Stimulated activated CD8-positive, alpha-beta memory T cell treated with anti-CD3 and anti-CD28 coated beads, Interleukin-15, amount 100 ng/mL, for 24 hours (primary cell): ENCODE measurements at places on chromosomes 16 and 17.

DNA sequence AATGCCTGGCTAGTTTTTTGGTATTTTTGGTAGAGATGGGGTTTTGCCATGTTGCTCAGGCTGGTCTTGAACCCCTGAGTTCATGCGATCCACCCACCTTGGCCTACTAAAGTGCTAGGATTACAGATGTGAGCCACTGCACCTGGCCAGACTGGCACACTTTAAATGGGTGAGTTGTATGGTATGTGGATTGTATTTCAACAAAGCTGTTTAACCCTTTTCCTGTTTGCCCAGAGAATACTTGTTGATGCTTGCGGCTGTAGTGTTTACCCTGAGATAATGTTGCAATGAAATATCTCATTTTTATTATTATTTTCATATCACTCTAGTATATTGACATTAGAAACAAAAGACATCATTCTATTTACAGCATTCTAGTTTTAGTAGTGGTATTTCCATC is 17.1 kb upstream of the TMEM94 start:
- no peak for DNase-seq

DNA sequence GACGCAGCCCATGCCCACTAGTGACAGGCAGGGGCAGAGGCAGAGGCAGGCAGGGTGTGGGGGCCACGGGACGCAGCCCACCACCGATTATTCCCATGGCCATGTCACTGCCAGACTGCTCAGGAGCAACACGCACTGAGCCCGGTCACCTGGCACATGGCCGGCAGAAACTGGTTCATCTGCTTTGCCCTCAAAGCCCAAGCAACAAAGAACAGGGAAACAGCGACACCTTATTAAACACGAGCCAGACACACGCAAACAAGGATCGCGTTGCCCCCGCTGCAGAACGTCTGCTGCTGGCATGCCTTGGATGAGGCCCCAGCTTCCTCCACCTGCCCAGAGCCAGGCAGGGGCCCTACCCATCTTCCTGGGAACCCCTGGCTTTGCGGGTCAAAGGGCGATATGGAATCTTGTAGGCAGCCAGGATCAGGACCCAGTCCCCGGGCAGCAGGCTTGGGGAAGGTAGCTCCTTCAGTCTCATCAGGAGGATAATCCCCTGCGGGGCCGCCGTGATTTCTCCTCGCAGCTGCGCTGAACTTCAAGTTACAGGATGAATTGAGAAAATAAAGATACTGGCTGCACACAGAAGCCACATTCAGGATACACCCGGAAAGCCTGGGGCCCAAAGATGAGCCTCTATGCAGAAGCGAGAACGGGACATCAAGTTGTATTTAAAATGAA is 4.8 kb downstream of the TBC1D16 start:
- no peak for DNase-seq

GRCh38 chr16:89089120-89089519 is 4.5 kb upstream of the ACSF3 start:
- DNase-seq: no peak

DNA sequence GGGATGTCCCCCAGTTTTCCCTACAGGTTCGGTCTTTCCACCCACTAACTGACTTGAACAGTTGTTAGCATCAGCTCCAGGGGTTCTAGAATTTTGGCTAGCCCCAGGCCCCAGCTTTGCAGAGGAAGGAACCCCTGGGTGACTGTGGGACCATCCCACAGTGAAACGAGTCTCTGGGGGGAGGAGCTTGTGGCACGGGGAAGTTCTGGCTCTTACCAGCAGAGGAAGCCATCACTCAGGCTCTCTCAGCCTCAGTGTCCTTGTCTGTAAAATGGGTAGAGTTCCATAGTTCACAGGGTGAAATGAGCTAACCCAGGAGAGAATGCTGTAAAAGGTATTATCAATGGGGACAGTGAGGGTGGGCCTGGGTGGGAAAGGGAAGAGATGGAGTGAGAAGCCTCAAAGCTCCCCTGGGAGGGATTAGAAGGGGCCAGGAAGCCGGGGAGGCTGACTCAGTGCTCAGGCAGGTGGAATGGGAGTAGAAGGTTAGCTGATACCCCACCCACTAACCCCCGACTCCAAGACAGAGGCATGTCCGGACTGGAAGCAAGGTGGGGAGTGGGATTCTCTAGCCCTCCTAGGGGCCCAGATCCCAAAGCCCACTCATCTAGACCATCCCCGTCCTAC is 30.9 kb upstream of the CDC42EP4 start:
- no peak for DNase-seq

GRCh38 chr17:73323409-73324159 is 11.8 kb upstream of the CDC42EP4 start:
- no peak for DNase-seq

- no peak for DNase-seq
These were observed 84.0 kb upstream of the TNRC6C start for GRCh38 chr17:77874303-77875050.

DNA sequence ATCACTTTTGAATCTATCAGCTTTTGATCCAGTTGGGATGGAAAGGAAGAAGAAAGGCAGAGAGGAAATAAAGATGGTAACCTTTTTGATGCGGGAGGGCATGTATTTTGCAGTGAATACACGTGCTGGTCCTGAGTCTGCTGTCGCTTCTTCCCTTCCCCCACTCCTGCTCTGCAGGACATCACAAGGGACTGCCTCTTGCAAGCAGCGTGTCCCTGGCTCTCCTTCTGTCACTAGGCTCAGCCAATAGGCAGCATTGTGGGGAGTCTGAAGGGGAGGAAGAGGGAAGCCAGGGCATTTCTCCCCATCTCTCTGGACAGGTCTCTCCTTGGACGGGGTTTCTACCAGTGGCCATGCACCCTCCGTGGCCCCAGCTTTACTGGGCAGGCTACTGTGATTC is 15.7 kb upstream of the WFDC1 start:
- DNase-seq: no peak

- no peak for DNase-seq
These were observed 4.6 kb downstream of the TEN1 start for GRCh38 chr17:75983501-75984181.

- DNase-seq: no peak
These were observed 215.2 kb downstream of the NTN1 start for GRCh38 chr17:9236286-9237052.

GRCh38 chr17:45043813-45044540 is 7.5 kb downstream of the DCAKD start:
- DNase-seq: no peak

DNA sequence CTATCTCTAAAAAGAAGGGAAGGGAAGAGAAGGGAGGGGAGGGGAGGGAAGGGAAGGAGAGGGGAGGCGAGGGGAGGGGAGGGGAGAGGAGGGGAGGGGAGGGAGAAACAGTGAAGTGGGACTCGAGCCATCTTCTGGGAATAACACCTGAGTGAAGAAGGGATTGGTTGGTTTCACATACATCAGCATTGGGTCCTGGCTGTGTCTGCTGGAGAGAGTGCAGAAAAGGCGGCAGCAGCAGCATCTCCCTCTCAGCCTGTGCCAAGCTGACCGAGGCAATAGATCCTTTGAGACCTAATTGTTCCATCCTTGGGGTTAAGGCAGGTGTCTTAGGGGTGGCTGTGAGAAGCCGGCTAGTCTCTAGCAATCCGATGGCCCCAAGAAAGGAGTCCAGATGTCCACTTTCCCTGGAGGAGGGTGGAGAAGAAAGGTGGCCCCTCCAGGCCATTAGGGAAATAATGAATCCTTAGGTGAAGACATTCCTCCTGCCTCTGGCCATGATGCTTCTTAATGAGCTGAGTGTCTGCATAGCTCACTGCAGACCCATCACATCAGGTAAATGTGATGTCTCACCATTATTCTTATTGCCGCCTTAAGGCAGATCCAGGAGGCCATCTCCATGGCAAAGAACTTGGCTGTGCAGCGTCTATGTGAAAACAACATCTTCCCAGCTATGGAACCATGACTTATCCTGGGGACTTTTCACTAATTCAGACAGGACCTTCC is 71.6 kb downstream of the WIPI1 start:
- DNase-seq: no peak

DNA sequence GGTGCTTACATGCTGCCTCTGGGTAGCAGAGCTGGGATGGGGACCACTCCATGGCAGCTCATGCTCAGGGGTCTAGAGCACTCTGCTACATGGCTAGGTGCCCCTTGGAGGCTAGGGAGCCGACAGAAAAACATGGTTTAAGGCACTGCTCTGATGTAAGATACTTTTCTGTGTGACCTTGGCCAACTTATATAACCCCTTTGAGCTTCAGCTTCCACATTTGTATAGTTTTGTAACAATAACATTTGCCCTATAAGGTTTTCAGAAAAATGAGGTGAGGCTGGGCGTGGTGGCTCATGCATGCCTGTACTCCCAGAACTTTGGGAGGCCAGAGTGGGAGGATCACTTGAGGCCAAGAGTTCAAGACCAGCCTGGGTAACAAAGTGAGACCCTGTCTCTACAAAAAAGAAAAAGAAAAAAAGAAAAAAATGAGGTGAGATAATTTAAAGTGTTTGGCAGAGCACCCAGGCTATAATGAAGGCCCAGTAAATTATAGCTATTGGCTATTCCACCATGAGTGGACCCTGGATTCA is 3.2 kb downstream of the CES4A start:
- no peak for DNase-seq

DNA sequence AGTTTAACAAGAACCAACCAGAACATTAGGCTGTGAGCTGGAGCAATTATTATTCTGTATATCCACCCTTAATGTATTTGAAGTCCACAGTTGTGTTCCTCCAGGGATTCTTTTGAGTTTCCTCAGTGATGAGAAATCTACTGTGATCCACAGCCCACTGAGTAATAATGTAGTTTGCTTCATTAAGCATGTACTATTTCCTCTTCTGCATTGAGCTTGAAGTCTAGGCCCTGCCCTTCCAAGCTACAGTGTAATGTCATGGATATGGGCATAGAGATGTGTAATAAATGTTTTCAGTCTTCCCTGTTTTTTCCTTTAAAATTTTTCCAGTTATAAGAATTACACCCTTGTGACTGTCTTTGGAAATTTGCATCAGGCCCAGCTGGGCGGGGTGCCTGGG is 36.4 kb upstream of the SLC12A3 start:
- DNase-seq: no peak

GRCh38 chr17:33049781-33050414 is 58.3 kb downstream of the SPACA3 start:
- no peak for DNase-seq

GRCh38 chr16:89367538-89367915 is 122.8 kb downstream of the ANKRD11 start:
- DNase-seq: no peak

DNA sequence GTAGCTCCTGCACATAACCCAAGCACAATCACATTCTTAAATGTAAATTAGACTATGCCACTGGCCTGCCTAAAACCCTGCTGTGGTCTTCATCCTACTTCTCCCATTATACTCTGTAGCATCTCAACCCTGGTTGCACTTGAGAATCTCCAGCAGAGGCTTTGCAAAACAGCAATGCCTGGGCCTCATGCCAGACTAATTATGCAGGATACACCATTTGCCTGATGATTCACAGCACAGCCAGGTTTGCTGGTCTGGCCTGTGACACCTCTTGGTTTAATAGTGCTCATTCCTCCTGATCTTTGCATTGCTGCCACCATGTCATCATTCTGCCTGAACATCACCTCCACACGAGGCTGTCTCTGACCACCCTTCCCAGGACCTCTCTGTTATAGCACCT is 491.9 kb upstream of the TOM1L1 start:
- DNase-seq: no peak

DNA sequence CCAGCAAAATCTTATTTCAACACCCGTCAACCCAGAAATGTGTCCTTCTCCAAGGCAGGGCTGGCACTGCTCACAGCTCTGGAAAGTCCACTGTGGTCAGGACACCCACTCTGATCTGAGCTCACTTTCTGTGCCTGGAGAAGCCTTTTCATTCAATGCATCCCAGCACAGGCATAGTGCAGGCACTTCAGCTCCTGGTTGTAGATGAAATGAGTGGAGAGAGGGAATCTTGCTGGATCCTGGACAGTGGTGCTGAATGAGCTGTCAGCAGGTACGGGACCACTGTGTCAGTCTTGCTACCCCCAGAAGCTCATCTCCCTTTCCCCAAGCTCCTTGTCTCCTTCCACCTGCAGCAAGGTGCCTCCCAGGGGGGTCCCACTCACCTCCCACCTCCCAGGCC is 86.1 kb upstream of the SALL1 start:
- no peak for DNase-seq

DNA sequence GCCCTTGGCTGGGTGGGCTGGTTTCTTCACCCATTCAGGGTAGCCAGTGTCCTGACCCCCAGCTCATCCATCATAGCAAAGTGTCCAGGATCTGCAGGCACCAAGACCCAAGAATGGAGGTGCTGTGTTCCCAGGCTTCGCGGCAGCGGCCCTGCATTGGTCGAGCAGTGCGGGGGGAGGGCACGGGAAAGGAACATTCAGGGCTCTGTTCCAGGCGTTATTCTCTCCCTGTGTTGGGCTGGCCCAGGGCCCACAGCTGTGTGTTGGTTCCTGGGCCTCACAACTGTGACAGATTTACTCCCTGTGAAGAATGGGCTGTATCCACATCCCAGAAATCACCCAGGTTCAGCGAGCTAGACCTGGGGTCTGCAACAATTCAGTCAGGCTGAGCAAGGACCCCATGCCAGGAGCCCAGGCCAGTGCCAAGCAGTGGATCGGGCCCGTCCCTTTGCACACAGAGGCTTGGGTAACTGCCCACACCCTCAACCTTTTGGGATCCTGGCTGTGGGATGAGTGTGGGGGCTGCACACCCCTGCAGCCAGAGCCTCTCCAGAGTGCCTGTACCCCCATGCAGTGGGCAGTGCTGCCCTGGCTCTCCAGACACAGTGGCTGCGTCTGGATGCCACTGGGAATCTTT is 10.0 kb downstream of the GPT2 start:
- no peak for DNase-seq

- no peak for DNase-seq
These were observed 76.5 kb downstream of the GPRC5B start for GRCh38 chr16:19808061-19808641.

DNA sequence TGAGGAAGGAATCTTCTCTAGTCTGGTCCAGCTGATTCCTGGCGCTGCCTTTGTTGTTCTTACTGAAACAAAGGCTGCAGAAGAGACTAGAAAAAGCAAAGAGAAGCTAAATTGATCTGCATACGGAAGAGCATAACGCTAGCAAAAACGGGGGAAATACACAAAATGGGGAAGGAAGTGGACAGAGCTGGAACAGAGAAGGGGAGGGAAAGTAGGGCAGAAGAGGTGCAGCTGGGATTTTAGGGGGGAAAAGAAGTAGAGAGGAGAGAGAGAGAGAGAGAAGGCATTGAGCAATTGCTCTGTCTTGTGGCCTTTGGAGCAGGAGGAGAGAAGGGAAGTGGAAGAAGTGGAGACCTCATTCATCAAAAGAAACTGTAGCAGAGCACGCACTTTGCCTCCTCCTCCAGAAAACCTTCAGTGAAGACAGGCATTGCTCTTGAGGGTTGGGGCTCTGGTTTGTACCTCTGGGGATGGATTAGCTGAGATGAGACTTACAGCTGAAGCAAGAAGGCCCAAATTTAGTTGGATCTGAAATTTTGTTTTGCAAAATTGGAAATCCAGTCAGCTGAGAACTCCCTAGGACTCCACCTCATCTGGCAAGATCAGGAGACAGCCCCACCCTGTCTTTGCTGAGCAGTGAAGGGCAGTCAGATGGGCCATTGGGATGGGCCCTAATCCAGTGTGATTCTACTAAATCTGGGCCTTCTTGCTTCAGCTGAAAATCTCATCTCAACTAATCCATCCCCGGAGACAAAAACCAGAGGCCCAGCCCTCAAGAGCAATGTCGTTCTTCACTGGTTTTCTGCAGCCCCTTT is 55.8 kb downstream of the CDRT4 start:
- DNase-seq: no peak
